ENCODE measurements at places on chromosomes 2 and 18.

- DNase-seq: no peak
These were observed 220.8 kb downstream of the SH3RF3 start for GRCh38 chr2:109349503-109350465.

- DNase-seq: no peak
These were observed 41.5 kb upstream of the LTBP1 start for GRCh38 chr2:32905270-32905669.

- no peak for DNase-seq
These were observed 20.7 kb upstream of the TTN start for GRCh38 chr2:178827739-178828485.

- DNase-seq: no peak
These were observed 294.6 kb downstream of the RDH14 start for GRCh38 chr2:18265614-18266586.

GRCh38 chr2:173762221-173762620, 203.0 kb downstream of the SP3 start:
- no peak for DNase-seq

- DNase-seq: no peak
These were observed 11.5 kb downstream of the ANKRD29 start for GRCh38 chr18:23650968-23651927.

DNA sequence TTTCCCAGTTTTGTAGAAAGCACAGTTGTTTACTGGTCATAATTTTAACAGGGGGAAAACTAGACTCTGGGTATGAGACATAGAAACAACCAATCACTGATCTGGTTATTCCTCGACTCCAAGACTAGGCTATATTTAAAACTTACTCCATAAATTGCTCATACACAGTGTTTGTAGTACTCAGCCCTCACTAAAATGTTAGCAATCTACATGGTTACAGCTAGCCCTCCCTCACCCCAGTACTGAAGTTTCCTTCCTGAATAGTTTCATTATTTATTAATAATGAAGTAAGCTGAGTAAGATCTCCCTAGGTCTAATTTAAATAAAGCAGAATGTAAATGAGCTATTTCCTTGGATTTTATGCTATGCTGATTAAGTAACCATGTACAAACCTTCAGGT, 275.1 kb downstream of the CDH20 start:
- DNase-seq: no peak

GRCh38 chr2:191693778-191694177, 15.8 kb downstream of the NABP1 start:
- no peak for DNase-seq

DNA sequence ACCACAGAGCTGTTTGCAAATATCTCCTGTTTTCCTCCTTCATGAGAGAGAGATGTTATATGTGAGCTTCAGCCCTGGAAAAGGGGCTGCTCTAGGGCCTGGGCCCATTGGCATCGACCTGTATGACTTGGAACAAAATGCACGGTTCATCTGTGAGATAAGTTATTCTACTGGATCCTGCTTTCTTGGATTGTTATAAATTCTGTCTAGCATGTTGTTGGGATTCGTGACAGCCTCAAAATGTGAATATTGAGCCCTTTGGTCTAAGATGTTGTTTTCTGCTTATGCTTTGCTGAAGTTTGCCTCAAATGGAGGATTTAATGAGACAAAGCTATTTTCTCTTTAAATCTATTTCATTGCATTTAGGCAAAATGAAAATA, 372.9 kb downstream of the EN1 start:
- no peak for DNase-seq

DNA sequence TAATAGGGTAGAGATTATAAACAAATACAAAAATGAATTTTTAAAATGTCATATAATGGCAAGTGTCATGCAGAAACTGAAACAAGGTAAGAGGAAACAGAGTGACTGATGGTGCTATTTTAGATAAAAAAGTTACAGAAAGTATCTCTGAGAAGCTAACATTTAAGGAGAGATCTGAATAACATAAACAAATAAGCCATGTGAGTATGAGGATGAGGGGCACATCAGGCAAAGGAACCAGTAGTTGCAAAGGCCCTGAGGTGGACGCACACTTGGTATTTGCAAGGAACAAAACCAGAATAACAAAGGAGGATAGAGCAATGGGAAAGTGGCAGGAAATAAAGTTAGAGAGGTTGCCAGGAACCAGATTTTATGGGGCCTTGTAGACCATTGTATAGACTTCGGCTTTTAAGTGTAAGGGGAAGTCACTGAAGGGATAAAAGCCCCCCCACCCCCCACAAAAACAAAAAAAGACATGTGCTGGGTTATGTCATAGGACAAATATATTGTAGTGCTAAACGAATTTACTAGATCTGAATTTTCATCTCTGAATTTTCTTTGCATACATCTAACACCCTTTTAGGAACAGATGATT, 159.2 kb downstream of the DTNB start:
- DNase-seq: no peak

DNA sequence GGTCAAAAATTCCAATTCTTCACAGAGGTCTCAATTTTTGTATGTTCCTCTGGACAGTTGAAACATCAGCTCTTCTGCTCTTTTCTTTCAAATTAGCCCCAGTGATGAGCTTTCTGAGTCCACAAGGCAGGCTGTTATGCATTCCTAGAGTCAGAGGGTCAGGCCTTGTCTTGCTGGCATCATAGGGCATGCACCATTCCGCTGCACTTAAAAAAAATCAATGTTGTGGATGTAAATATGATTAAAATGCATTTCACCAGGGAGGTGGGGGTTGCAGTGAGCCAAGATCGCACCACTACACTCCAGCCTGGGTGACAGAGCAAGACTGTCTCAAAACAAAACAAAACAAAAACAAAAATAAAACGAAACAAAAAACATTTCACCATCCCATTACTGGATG, 465.3 kb downstream of the EIPR1 start:
- no peak for DNase-seq

DNA sequence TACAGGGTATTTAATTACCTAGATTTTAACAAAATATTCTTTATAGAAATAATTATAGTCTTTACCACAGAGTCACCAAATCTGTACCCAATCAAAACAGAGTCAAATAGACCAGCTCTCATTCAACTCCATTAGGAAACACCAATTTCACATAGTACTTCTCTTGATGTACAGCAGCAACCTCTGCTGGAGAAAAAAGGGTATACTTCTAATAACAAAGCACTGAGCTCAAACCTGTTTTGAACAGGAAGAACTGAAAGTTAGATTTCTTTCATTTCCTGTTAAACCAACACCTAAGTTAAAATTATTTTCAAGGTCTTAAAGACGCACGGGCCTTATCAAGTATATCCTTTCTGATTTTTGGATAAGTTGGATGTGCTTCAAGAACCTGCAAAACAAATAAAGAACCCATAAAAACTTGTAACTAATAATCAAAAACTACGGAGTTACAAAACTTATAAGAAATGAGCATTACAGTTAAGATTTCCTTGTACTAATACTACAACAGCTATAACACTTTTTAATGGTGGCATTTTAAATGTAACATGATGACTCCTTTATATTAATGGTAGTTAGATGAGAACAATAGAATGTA, 79.0 kb downstream of the TTC21B start:
- peak; percentile 48 for DNase-seq

- no peak for DNase-seq
These were observed 186.2 kb downstream of the CYP26B1 start for GRCh38 chr2:71961289-71962027.

- no peak for DNase-seq
These were observed 7.2 kb downstream of the OTOF start for GRCh38 chr2:26470601-26471260.

DNA sequence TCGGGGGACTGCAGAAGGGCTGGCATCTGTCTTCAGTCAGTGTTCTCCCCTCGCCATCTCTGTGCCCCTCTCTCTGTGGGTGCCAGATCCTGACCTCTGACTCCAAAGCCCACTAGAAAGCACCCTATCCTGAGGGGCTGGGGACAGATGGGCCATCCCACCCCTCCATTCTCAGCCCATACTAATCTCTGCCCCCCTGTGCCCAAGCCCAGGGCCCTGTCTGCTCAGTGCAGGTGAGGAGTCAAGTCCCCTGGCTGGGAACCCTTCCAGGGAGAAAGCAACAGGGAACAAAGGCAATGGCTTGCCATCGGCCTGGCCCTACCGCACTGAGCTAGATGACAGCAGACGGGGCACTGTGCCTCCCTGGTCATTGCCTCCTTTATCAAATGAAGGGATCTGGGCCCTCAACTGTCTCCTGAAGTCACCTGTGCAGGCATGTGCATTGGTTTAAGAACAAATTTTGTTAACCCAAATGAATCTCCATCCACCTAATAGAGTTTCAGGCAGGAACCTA, 42.7 kb upstream of the ID2 start:
- DNase-seq: no peak

DNA sequence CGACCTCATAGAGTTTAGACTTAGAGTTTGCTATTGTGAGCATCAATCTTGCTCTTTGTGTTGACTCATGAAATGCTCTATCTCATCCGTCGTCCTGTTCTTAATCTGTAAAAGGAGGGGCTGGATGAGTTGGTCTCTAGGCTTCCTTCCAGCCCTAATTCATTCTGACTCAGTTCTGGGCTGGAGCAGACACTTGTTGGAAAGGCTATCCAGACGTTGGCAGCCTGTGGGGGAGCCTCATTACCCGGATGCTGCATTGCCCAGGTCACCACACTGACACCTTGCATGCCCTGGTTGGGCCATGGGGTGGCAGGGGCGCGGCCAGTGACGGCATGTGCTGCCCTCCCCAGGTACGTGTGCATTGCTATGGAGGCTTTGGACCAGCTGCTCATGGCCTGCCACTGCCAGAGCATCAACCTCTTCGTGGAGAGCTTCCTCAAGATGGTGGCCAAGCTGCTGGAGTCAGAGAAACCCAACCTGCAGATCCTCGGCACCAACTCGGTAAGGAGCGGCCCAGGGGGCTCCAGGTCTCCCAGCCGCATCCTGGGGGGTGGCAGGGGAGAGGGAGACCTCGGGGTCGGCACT, 61.5 kb downstream of the EFR3B start:
- no peak for DNase-seq

DNA sequence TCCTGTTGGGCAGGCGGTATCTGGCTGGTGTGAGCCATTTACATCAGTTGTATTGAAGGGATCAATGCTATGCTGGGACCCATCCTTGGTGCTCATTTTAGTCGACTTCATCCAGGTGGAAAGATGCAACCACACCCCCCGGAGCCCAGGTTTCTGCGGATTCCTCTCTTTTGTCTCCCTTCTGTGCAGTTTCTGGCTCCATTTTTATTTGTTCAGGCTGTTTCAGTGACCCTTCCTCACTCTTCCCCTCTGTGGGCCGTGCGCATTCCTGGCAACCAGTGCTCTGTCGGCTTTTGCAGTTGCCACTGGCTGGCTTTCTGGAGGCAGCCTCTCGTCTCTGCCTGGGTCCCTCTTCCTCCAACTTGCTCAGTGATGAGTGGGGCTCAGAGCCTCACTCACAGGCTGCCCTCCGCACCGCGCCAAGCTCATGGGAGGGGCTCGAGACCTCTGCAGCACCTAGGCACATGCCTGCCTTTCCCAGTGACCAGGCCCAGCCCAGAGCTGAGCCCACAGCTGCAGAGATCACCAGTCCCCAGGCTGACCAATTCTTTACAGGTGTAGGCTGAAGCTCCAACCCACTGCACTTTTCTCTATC, 12.1 kb downstream of the SH3RF3 start:
- no peak for DNase-seq

- no peak for DNase-seq
These were observed 148.1 kb upstream of the SIX3 start for GRCh38 chr2:44793322-44793870.

GRCh38 chr2:1647417-1648240, 96.7 kb downstream of the PXDN start:
- no peak for DNase-seq

- DNase-seq: no peak
These were observed 27.5 kb upstream of the FAM237A start for GRCh38 chr2:206614811-206615210.

DNA sequence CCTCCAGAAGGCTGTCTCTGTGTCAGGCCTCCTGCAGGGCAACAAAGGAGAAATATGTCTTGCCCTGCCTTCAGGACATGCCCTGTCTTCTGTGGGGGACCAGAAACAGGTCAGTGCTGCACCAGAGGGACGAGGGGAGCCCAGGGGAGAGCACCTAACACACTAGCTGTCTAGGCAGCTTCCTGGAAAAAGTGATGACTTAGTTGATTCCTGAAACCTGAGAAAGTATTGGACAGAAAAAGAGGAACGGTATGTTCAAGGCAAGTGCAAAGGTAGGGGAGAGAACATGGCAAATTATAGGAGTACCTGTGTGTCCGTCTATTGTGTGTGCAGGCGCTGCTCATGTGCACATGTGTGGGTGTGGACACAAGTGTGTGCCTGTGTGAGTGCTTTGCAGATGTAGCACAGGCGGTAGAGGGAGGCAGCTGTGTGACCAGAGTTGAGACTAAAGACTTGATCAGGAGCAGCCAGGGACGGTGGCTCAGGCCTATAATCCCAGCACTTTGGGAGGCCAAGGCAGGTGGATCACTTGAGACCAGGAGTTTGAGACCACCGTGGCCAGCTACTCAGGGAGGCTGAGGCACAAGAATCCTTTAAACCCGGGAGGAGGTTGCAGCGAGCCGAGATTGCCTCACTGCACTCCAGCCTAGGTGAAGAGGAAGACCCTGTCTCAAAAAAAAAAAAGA, 119.5 kb downstream of the GYPC start:
- no peak for DNase-seq

GRCh38 chr2:158533009-158533408, 76.3 kb downstream of the PKP4 start:
- DNase-seq: no peak

- no peak for DNase-seq
These were observed 353.8 kb upstream of the SALL3 start for GRCh38 chr18:78625847-78626246.

DNA sequence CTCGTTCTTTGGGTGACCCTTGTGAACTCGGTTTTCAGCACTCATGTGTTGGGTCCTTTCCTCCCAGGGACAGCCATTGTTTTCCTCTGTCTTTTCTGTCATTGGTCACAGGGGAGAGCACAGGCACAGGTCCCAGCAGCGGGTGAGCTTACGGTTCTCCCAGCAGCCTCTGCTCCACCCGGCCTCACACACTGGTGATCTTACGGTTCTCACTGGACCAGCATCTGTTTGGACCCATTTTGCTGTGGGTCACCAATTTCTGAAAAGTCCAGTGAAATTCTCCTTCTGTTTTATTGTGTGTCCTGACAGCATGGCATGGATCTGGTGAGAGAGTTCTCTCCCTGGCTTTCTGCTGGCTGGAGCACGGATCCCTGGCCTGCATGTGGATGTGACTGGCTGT, 49.8 kb upstream of the ANKRD62 start:
- no peak for DNase-seq

GRCh38 chr2:96088340-96089335, 27.7 kb downstream of the ADRA2B start:
- no peak for DNase-seq

GRCh38 chr2:149692961-149693396, 105.4 kb upstream of the MMADHC start:
- DNase-seq: no peak
